ENCODE measurements at places on chromosomes 12 and 14. TPM values are rescaled to one million over a fixed set of nuclear protein-coding genes. Genes with fewer than 3 reads are reported as not detected.

Gene ASIC1
- total RNA-seq: 3.9 TPM

Gene SSPN
- 46.1 TPM for total RNA-seq

Gene CCDC38
- not detected for total RNA-seq

Gene CSRNP2
- total RNA-seq: 25.7 TPM

Gene TSPAN19
- total RNA-seq: 0.41 TPM

Gene HOXC4
- 10.0 TPM for total RNA-seq

Gene LMNTD1
- not detected for total RNA-seq

Gene PROX2
- not detected for total RNA-seq
